ENCODE measurements at places on chromosomes 16 and 17. TPM values are rescaled to one million over a fixed set of nuclear protein-coding genes. Genes with fewer than 3 reads are reported as not detected.

RPH3AL gene
- 1.2 TPM for total RNA-seq

BRIP1 gene
- 1.7 TPM for total RNA-seq

LRRC37B gene
- total RNA-seq, result 10.7 TPM

NATD1 gene
- total RNA-seq, result 11.2 TPM

HSD17B2 gene
- not detected for total RNA-seq

TBC1D3B gene
- 4.9 TPM for total RNA-seq

IL34 gene
- 27.3 TPM for total RNA-seq

SPNS2 gene
- 0.13 TPM for total RNA-seq

CLDN7 gene
- 0.65 TPM for total RNA-seq

LUC7L gene
- 25.8 TPM for total RNA-seq

KRTAP3-2 gene
- total RNA-seq, result not detected

RFWD3 gene
- total RNA-seq, result 14.1 TPM

SOST gene
- total RNA-seq, result 8.8 TPM

GDPD1 gene
- 0.98 TPM for total RNA-seq

NPIPB8 gene
- total RNA-seq, result 0.13 TPM

CHST4 gene
- total RNA-seq, result not detected

ZDHHC1 gene
- 8.1 TPM for total RNA-seq

HOXB9 gene
- not detected for total RNA-seq

MED31 gene
- total RNA-seq, result 7.2 TPM

GLOD4 gene
- 48.8 TPM for total RNA-seq

TBC1D3D gene
- 0.33 TPM for total RNA-seq

KRTAP4-9 gene
- total RNA-seq, result not detected

MRPL38 gene
- total RNA-seq, result 23.9 TPM

VAT1L gene
- total RNA-seq, result 0.17 TPM

STX1B gene
- total RNA-seq, result 0.85 TPM

DCTN5 gene
- 52.8 TPM for total RNA-seq

C1QTNF1 gene
- 84.0 TPM for total RNA-seq

C16orf95 gene
- 4.6 TPM for total RNA-seq

DNASE1L2 gene
- 0.92 TPM for total RNA-seq

LRRC75A gene
- total RNA-seq, result 1.7 TPM

CALB2 gene
- 0.46 TPM for total RNA-seq

SLC6A4 gene
- 4.0 TPM for total RNA-seq

CMTM2 gene
- not detected for total RNA-seq

CORO6 gene
- total RNA-seq, result 4.9 TPM

KCNG4 gene
- not detected for total RNA-seq

SLFN14 gene
- total RNA-seq, result not detected

CA10 gene
- total RNA-seq, result not detected

CA5A gene
- not detected for total RNA-seq

KRTAP2-1 gene
- total RNA-seq, result not detected

ABCA9 gene
- 12.0 TPM for total RNA-seq

ABCC11 gene
- 0.30 TPM for total RNA-seq

DNAI2 gene
- not detected for total RNA-seq

HLF gene
- total RNA-seq, result not detected

ZNF598 gene
- total RNA-seq, result 29.0 TPM

Data from smooth muscle cell of the pulmonary artery (primary cell).